NCI-H146 (cell line): ENCODE measurements at places on chromosomes 4 and X.

GRCh38 chr4:159173886-159174285 lies 71.0 kb downstream of the RAPGEF2 start:
- no peak for DNase-seq

GRCh38 chr4:87304745-87305432 lies 17.8 kb downstream of the HSD17B13 start:
- no peak for DNase-seq

DNA sequence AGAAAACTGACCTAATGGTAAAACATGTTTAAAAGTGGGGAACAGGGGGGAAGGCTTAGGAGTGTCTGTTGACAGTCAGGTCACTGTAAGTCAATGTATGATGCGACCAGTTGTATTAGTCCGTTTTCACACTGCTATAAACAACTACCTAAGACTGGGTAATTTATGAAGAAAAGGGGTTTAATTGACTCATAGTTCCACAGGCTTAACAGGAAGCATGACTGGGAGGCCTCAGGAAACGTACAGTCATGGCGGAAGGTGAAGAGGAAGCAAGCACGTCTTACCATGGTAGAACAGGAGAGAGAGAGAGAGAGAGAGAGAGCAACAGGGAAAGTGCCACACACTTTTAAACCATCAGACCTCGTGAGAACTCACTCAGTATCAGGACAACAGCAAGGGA lies 13.0 kb upstream of the PLAC1 start:
- DNase-seq: no peak

DNA sequence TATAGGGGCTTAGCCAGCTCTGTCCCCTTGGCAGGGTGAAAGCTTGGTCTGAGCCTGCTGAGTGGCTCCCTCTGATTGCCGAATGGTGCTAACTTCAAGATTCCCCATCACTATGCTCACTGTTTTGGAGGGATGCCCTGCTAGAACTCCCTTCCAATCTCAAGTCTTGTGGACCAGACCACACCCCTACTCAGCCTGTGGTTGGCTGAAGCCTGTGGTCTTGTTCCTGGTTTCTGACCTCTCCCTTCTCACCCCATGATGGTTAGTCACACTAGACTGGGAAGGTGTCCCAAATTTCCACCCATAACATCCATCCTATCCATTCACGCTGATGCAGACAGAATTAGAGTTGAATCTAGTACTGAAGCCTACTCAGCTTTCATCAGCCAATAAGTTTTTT lies 184.7 kb upstream of the NDP start:
- DNase-seq: no peak

- DNase-seq: no peak
Measured at GRCh38 chr4:85707611-85708010, 232.7 kb downstream of the ARHGAP24 start.

DNA sequence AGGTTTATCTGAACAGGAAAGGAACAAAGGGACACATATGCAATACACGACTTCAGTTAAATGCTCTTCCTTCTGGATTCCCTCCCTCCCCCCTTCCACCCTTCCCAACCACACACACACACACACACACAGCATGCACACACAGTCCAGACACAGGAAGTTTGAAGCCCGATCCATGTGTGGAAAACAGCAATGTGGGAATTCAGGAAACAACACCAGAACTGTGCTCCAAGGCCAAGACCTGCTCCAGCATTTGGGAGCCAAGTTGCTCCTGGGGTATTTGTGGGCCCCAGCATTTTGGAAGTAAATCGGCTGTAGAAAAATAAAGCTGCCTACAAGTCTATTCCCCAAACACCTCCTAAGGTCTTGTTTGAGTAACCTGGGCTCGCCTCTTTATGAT lies 5.6 kb upstream of the AMOT start:
- DNase-seq: no peak

DNA sequence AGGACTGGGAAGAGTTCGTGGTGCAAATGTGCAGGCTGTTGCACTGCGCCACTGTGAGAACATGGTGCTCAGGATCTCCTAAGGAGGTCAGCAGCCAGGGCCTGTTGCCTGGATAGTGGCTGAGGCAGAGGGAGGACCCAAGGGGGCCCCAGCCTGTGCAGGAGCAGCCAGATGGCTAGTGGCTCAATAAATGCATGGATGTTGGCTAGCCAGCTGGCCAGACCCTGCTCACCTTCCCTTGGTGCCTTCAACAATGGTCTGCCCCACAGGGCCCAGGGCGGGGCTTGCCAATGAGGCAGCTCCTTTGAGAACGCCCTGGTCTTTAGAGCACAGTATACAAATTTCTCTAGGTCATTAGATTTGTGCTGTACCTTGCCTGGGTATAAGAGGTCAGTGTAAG lies 67.4 kb downstream of the TNIP2 start:
- no peak for DNase-seq

DNA sequence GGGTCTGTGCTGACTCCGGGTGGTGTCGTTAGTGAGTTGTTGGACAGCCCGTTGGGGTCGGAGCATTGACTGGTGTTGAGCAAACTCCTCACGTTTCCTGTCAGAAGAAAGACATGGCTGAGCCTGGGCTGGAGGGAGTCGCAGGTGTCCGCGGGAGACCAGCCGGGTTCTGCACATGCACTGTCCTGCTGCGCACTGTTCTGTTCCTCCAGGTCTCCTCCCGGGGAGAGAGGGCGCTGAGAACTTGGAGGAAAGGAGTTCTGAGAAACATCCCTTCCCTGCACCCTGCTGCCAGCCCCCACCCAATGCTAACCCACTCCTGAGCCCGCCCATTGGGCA lies 1.1 kb downstream of the ZNF141 start:
- DNase-seq: peak; percentile 37

- DNase-seq: no peak
Measured at GRCh38 chr4:157558016-157558415, 337.5 kb downstream of the GRIA2 start.

- no peak for DNase-seq
Measured at GRCh38 chr4:82493721-82494425, 63.5 kb downstream of the ENOPH1 start.

- DNase-seq: no peak
Measured at GRCh38 chr4:71945791-71946190, 86.0 kb upstream of the NPFFR2 start.

DNA sequence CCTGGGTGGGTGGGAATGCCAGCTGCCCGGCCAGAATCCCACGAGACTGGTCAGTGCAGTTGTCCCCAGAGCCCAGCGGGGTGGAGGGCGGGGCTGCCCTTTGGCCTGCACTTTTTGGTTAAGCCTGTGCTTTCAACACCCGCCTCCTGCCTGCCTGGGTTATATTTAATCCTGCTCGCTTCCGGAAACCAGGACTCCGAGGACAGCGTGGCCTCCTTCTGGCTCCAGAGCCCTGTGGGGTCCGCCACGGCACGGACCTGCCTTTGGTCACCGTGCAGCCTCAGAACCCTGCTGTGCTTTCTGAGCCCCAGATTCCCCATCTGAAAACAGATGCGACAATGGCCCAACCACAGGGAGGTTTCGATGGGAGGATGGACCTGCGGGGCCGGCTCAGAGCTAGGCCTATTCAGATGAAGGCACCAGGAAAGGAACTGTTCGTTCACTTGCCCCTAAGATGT lies 29.4 kb upstream of the KIAA0232 start:
- no peak for DNase-seq

GRCh38 chr4:127139788-127140286 lies 492.9 kb upstream of the INTU start:
- no peak for DNase-seq

GRCh38 chr4:70601422-70602039 lies 9.5 kb downstream of the AMBN start:
- DNase-seq: peak; percentile 89

DNA sequence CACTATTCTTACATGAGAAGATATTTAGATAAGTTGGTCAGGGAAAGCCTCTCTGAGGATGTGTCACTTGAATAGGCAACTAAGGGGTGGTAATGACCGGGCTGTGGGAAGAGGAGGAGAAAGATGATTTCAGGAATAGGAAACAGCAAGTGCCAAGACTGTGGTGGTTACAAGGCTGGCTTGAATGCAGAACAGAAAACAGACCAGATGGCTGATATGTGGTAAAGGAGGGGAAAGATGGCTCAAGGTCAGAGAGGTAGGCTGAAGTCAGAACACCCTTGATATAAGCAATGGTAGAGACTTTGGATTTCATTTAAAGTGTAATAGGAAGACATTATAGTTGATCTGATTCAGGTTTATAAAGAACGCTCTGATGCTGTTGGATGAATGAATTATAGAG lies 15.0 kb downstream of the TLR7 start:
- no peak for DNase-seq

GRCh38 chr4:15651676-15652075 lies 3.5 kb downstream of the FBXL5 start:
- no peak for DNase-seq

- no peak for DNase-seq
Measured at GRCh38 chrX:135914404-135914803, 20.9 kb downstream of the SAGE1 start.

DNA sequence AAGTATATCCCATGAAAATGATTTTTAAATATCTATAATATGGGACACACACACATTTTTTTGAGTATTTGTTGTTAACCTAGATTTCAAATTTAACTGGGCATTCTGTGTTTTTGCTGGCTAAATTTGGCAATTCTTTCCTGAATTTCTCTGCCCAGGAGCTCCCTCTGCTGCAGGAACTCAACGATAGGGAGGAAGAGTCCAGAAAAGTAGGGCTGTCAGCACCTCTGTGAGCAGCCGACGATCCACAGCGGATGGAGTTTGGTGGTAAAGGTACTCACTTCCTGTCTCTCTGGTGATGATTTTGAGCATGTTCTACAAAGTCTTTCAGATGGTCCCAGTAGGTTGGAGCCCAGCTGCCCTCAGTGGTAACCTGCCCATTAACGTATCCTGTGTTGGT lies 23.1 kb upstream of the TMEM184C start:
- no peak for DNase-seq

GRCh38 chr4:124854968-124855367 lies 142.4 kb upstream of the ANKRD50 start:
- no peak for DNase-seq

DNA sequence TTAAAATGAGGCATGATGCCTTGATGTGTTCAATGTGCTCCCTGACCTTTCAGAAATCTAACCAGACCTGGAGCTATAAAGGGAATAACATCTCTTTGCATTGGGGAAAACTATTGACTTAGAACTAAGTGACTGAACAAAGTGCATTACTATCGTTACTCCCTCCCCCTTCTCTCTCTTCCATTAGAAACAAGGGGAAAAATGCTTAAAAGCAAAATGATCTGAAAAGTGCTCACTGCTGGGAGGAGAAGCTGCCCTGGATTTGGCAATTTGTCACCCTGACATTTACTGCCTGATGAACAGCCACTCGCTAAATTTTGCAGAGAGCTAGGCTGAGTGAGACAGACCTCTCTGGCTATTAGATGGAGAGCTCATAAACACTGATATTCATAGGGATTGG lies 48.6 kb upstream of the PARM1 start:
- no peak for DNase-seq

- peak; percentile 67 for DNase-seq
Measured at GRCh38 chr4:31045724-31046318, 325.7 kb downstream of the PCDH7 start.

DNA sequence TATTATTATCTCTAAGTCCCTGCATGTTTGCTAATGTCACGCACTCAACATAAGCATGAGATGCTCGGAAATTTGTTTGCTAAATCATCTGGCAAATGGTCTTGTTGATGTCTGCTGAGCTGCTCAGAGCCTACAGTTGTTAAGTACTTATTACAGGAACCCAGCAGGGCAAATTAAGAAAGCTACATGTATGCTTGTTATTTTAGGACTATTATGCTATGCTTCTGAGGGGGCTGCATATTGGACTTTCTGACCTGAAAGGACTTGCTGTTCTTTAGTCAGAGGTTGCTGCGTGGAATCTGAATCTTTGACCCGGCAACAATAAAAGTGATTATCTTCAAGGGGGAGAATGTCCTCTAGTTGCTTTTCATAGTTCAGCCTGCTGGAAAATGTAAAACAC lies 36.3 kb upstream of the TENM3 start:
- DNase-seq: peak; percentile 61

DNA sequence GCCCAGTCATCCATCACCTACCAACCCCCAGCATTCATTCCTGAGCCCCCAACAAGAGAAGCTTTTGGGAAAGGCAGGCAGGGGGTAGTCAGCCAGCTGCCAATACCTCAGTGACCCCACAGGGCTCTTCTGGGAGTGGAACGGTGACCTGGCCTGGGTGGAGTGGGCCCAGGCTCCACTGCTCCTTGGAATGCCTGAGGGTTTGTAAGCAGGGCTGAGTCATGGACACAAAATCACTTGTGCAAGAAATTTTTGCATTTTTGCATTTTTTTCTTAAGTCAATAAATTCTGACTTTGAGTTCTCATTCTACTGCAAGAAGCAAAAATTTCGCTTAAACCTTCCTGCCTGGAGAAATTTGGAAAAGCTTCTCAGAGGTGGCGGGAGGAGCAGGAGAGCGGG lies 18.5 kb downstream of the SORCS2 start:
- no peak for DNase-seq

GRCh38 chr4:137635108-137635507 lies 102.8 kb upstream of the PCDH18 start:
- DNase-seq: no peak

GRCh38 chr4:119823891-119824290 lies 195.3 kb upstream of the PDE5A start:
- DNase-seq: no peak

DNA sequence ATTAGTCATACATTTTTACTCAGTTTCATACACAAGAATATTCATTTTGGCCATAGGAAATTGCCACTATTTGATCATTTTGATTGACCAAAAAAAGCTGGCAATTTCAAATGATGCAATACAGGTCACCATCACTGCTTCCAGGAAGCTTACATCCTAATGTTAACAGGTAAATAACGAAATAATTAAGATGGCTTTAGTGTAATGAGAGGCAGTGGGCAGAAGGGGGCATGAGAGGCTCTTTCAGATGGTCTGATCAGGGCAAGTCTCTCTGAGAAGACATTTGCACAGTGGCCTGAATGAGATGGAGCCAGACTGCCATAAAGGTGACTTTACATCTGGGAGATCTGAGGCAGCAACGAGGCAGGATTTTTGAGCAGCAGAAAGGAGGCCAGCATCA lies 170.7 kb downstream of the SLIT2 start:
- peak; percentile 40 for DNase-seq

DNA sequence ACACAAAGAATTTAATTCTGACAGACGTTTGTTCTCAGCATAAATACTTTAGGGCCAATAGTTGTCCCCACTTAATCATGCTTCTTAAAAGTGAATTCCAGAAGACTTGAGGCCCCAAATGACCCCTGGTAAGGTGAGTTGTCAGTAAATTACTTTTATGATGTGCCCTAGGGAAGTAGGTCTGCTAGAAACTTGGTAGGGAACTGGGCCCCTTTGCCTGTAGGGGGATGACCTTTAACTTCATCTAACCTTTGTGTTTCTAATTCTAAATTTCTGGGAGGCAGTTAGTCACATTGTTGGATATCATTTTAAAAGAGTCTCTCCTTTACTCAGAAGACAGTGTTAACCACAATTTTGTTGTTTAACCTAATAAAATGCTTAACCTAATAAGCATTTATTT lies 28.8 kb downstream of the HHIP start:
- DNase-seq: no peak

- DNase-seq: no peak
Measured at GRCh38 chr4:48602763-48603162, 112.7 kb downstream of the ZAR1 start.

- DNase-seq: no peak
Measured at GRCh38 chr4:138892483-138893407, 122.8 kb upstream of the NOCT start.
